ENCODE measurements at places on chromosomes 7 and 10. TPM values are rescaled to one million over a fixed set of nuclear protein-coding genes. Genes with fewer than 3 reads are reported as not detected.

- no peak for DNase-seq
Observed at GRCh38 chr10:97726636-97727178, 10.2 kb upstream of the ZFYVE27 start.

DNA sequence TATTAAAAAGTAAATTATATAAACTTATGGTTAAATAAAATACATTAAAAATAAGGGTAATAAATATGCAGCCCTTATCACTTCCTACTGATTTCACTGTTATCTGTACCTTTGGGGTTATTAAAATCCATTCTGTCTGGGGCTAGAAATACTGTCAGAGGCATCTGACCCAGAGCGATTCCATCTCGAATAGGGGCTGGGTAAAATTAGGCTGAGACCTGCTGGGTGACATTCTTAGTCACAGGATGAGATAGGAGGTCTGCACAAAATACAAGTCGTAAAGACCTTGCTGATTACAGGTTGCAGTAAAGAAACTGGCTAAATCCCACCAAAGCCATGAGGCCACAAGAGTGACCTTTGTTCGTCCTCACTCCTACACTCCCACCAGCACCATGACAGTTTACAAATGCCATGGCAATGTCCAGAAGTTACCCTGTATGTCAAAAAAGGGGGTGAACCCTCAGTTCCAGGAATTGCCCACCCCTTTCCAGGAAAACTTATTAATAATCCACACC is 77.6 kb downstream of the COBL start:
- DNase-seq: no peak

DNA sequence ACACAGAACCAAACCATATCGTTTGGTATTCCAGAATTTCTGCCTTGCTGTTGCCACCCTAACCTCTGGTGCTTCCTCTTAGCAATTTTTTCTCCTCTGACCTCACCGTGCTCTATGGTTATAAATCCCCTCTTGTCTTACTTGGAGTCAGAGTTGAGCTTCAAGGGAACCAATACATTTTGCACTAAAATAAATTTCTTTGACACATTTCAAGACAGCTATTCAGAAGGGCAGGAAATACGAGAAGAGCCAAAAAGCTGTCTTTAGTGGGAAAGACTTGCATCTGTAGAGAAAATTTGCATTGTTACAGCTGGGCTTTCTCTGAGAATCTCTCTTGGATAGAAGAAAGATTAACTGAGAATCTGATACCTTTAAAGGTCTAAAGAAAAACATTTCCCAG is 14.5 kb upstream of the AKR1C2 start:
- DNase-seq: no peak

- DNase-seq: no peak
Observed at GRCh38 chr7:98233219-98234070, 18.6 kb downstream of the TECPR1 start.

DNA sequence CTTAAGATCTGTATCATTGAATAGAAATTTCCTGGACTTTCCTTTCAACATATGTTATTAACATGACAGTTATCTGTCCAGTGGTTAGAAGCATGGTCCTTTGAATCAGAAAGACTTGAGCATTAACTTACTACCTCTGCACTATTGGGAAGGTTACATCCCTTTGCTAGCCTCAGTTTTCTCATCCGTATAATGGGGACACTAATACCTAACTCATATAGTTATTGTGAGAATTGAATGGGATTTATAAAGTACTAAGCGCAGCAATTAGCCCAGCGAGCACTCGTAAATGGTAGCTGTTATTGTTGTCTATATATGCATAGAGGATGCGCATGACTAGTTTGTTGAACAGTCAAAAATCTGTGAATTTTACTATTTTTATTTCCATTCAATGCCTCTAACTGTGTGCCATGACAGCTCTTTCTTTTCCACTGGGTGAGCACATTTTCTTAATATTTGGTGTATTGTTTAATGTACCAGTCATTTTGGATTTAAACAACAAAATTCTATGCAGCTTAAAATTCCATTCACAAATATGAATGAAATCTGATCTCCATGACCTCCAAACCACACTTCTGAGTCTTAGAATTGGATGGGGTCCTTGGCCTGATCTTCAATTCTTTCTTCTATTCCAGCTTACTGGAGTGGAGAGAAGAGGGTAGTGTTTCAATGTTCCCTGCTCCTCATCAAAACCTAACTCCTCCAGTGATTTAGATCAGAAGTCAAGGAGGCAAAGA is 65.0 kb downstream of the CACNB2 start:
- DNase-seq: no peak

DNA sequence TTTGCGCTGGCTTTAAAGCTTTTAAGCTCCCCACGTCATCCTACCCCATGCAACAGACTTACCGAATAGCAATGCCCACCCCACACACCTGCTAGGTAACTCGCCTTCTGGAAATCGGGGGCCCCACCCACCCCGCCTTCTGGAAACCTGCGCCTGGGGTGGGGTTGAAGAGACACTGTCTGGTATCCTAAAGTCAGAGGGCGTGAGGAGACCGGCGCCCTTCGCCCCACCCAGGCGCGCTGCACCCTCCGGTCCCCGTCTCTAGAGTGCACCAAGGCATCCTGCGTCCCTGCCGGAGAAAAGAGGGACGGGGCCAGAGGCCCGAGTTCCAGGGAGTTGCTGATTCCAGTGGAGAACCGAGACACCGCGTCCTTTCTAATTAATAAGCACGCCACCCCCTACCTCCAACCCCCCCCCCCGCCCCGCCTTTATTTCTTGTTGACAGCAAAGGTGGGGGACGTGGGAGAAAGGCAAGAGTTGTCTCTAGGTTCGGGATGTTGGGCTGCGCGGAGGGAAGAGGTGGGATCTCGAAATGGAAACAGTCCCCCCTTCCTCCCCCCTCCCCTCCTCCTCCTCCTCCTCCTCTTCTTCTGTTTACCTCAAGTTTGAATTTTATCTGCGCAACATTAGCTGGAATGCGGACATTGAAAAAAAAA is 220.9 kb upstream of the MKLN1 start:
- DNase-seq: peak; percentile 47

- DNase-seq: no peak
Observed at GRCh38 chr7:40579401-40579800, 444.6 kb downstream of the SUGCT start.

DNA sequence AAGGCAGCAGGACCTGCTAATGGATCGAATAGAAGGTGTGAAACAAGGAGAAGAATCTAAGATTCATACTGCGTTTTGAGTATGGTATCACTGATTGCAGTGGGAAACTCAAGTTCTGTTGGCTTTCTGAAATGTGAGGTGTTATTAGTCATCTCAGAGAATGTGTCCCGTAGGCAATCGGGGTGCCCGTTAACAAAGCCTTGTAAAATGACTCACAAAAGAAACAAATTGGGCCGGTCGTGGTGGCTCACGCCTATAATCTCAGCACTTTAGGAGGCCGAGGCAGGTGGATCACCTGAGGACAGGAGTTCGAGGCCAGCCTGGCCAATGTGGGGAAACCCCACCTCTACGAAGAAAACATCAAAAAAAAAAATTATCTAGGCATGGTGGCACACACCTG is 118.2 kb upstream of the C7orf33 start:
- DNase-seq: no peak

GRCh38 chr10:75682649-75683557 is 251.5 kb downstream of the LRMDA start:
- no peak for DNase-seq

DNA sequence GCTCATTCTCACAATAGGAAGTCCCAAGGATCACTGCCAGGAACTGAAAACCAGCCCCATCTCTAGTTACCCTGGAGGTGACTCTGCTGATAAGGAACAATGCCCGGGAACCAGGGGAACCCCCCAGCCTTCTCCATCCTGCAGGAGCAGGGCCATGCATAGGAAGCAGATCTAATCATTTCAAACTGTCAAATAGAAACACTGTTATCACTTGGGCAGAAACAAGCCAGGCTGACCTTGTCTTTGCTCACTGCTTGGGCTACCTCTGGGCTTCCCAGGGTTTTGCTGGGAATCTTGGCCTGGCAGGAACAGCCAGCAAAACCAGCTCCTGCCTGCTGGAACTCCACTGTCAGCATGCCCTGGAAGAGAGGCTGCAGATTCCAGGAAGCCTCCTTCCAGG is 114.1 kb downstream of the RNF216 start:
- no peak for DNase-seq

GRCh38 chr7:128877756-128878120 is 15.1 kb downstream of the ATP6V1F start:
- DNase-seq: no peak

DNA sequence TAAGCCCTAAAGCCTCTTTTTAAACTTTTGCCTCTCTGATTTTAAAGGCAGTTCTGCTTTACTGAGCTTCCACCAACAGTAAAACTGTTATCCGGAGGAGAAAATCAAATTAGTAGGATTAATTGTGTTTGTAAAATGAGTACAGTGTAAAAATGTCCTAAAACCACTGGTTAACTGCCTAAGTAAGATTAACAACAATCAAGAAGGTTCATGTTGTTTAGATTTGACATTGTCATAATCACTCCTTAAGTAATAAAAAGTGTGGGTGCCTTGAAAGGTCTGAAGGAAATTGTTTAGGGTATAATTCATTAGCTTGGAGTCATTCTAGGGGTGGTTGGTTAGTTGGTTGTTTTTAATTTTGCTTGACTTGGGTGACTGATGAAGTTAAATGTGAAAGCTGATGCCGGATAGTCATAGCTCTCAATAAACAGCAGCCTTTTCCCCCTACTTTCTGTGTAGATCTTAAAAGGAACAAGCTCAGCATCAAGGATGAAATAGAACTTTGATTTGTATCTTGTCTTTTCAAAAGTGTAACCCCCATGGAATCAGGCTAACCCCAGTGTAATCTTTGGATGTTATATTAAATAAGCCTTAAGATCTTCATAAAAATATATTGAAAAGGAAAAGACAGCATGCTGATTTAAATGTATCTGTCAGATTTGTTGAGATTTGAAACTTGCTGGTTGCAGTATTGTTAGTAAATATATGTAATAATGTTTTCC is 148.3 kb downstream of the ARID5B start:
- DNase-seq: no peak

GRCh38 chr7:33868166-33868565 is 37.2 kb upstream of the BMPER start:
- DNase-seq: no peak

DNA sequence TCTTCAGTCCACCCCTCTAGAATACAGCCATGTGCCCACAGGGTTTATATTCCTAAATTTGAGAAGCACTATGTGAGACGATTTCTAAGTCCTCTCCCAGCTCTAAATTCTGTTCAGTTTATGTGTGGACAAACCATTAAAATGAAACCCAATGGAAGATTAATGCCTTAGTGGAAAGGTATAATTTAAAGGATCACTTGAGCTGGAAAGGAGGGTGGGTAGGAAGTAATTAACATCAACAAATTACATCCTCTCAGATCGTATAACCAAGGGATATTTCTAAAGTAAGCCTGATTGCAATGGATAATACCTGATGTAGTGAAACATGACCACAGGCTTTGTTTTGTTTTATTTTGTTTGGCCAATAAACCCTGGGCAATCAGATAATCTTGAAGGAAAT is 511.0 kb upstream of the COBL start:
- DNase-seq: no peak

- no peak for DNase-seq
Observed at GRCh38 chr10:58140691-58141347, 126.9 kb downstream of the IPMK start.

GRCh38 chr7:101701153-101701794 is 72.2 kb upstream of the MYL10 start:
- no peak for DNase-seq

DNA sequence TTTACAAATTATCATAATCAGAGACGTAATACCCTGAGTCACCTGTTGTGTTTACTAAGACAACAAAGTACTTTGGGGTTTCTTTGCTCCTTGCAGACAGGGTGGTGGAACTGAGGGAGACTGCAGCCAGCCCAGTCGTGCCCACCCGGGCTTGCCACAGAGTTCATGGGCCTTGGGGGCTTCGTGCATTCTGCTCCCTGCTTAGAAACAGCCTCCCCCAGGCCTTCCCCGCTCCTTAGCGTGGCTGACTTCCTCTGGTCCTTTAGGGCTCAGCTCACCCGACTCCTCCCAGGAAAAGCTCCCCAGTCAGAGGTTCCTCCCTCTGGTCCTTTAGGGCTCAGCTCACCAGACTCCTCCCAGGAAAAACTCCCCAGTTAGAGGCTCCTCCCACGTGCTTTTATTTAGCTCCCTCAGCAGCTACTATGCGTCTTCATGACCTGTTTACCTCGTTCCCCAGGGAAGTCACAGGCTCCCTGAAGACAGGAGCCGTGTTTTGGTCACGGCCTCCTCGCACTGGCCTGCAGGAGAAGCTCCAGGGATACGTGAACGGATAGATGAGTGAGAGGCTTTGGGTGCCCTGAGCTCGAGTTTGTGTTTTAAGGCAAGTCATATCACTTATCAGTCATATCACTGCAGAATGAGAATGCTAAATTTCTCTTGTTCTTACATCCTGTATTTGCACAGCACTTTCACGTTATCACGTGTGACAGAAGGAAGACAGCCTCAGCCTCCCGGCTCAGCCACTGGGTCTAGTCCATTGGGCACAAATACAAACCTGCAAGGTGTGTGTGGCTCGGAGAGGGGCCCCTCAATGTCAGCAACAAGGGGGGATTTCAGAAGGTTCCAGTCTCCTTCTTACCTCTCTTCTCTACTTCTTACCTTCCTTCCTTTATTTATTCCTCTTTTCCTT is 52.7 kb upstream of the VIPR2 start:
- no peak for DNase-seq

DNA sequence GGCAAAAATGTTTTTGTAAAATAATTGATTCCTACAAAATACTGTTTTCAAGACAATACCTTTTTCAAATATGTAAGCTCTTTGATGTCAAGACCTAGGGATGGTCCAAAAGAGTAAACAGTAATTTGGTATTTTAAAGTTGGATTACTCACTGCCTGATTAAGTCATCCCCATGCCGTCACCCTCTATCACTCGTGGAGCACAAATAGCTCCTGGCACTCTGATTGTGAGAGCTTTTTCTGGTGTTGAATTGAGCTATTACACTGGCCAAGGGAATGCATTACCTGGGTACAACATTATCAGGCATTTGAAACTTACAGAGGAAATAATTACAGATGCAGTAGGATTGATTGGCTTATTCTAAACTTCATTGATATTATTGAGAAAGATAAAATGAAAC is 231.9 kb upstream of the GRM3 start:
- DNase-seq: no peak

DNA sequence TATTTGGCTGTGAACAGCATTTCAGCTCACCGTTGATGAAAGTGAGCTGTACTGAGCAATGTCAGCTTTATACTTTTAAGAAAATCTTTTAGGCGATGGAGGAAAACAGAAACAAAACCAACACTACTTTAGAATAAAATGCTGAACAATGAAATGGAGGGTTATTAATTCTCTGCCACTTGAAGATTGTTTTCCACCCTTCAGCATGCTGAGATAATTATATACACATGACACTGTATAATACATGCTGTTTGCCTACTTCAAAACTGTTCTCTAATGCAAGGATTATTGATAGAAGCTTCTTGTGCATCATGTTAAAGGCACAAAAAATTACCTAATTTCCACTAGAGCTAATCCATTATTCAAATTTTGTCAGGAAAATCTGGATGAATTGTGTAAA is 66.8 kb downstream of the CACNA2D1 start:
- no peak for DNase-seq

CCDC3 gene
- 0.10 TPM for total RNA-seq

DNAJC12 gene
- total RNA-seq: 0.84 TPM

GRID2IP gene
- 0.13 TPM for total RNA-seq

AMPH gene
- 0.15 TPM for total RNA-seq

A1CF gene
- total RNA-seq: 0.08 TPM
